ENCODE measurements at places on chromosomes 12 and 14.

GRCh38 chr14:93103392-93104080, 12.2 kb downstream of the ITPK1 start:
- H3K27ac ChIP-seq = no peak overlapping the region
- H3K27me3 ChIP-seq = no peaks in the 10 kb centered on the region
- no peak for DNase-seq
- no peak overlapping the region for H3K4me3 ChIP-seq
- 0 out of 2 replicates have a peak, but pooled peaks cover 2% of the 10 kb centered on the region for H3K4me1 ChIP-seq

DNA sequence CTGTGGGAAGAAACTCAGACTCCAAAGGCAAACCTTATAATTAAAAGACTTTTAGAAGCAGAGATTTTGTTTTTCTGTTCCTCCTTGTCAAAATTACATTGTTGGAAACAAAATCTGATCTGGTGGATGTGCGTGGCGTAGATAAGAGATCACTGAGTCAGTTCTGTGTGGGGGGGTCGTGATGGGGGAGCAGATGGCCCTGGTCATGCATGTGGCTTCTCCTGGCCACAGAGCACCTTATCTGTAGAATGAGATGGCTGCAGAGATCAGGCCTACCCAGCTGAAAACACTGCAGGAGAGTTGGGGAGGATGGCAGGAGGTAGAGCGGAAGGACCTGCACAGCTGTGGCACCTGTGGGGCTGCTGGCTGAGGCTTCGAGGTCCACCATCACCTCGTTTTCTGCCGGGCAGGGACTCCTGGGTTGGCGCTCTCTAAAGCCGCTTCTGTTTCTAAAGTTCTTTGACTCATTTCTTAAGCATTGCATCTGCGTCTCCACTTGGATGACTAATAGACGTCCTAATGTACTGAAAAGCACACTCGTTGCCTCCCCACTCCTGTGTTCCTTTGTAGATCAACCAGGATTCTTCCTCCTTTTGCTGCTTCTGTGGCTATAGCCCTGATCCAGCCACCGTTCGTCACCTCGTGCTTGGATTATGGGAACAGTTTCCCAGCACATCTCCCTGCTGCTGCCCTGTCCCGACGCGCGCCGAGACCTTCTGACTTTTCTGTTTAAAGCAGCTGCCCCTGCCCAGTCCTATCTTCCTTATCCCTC, 93.4 kb downstream of the TSPAN9 start:
- H3K27me3 ChIP-seq = no peaks in the 10 kb centered on the region
- peaks cover 5% of the 10 kb centered on the region for H3K4me1 ChIP-seq
- no peak for DNase-seq
- no peaks in the 10 kb centered on the region for H3K36me3 ChIP-seq

DNA sequence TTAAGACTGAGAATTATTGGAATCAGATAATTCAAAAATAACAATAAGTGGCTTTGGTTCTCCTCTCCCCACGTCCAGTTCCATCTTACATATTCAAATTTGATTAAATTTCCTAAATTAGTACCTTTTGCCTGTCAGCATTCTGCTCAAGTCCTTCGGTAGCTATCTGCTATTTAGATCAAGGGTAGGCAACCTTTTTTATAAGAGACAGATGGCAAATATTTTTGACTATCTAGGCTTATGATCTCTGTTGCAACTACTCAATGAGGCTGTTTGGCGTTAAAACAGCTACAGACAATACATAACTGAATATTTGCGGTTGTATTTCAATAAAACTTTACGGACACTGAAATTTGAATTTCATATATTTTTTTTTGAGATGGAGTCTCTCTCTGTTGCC, 21.7 kb downstream of the L2HGDH start:
- DNase-seq = no peak
- H3K27ac ChIP-seq = no peak overlapping the region
- no peak overlapping the region for H3K4me3 ChIP-seq

DNA sequence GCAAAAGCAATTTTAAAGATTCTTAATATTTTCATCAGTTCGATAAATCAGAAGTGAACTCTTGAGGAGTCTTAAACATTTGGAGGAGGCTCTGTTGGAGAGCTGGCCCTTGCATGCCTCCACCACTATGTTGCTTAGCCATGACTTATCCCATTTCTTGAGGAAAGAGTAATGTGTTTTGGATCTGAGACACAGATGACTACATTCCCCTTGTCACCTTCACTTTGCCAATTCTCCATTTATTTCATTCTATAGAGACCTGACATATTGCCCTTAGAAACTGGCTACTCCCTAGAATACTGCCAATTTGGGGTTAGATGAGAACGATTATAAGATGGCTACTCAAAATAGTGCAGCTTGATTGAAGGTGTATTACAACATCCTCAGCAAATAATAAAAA, 157.4 kb upstream of the TMEM260 start:
- no peaks in the 10 kb centered on the region for H3K27me3 ChIP-seq
- H3K4me3 ChIP-seq = no peak overlapping the region
- H3K4me1 ChIP-seq = peaks cover 1% of the 10 kb centered on the region
- no peak for DNase-seq
- H3K27ac ChIP-seq = no peak overlapping the region

- no peaks in the 10 kb centered on the region for H3K4me1 ChIP-seq
- H3K27me3 ChIP-seq = no peaks in the 10 kb centered on the region
- no peaks in the 10 kb centered on the region for H3K36me3 ChIP-seq
- no peak for DNase-seq
- no peak overlapping the region for H3K4me3 ChIP-seq
- H3K27ac ChIP-seq = no peak overlapping the region
Observed at GRCh38 chr12:109385339-109386058, 37.8 kb downstream of the MYO1H start.

DNA sequence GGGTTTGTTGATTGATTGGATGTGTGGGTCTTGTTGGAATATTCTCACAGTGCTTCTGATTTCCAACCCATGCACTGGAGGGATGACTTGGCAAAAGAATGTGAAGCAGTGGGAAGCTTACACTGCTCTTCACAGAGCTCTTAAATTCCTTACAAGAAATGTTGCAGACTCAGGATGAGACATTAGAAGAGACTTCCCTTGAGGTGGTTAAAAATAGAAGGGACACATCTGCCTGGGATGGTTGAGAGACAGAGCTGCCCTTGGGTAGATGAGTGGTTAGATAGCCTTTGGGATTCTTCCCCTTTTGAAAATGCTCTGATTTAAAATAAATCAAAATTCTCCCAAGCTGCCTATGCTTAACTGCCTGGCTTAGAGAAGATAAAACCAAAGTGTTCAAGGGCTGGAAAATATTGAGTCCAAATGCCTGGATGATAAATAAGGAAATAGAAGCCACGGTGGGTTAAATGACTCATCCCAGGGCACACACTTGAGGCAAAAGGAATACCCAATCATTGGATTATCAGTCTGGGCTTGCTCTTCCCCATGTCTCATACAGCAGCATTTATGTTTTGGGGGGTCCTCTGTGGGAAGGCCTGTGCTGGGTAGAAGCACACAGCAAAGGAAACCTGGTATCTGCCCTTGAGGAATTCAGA, 264.3 kb downstream of the AKAP6 start:
- no peaks in the 10 kb centered on the region for H3K4me1 ChIP-seq
- no peaks in the 10 kb centered on the region for H3K36me3 ChIP-seq
- H3K4me3 ChIP-seq = no peak overlapping the region
- no peak for DNase-seq
- no peaks in the 10 kb centered on the region for H3K27me3 ChIP-seq

DNA sequence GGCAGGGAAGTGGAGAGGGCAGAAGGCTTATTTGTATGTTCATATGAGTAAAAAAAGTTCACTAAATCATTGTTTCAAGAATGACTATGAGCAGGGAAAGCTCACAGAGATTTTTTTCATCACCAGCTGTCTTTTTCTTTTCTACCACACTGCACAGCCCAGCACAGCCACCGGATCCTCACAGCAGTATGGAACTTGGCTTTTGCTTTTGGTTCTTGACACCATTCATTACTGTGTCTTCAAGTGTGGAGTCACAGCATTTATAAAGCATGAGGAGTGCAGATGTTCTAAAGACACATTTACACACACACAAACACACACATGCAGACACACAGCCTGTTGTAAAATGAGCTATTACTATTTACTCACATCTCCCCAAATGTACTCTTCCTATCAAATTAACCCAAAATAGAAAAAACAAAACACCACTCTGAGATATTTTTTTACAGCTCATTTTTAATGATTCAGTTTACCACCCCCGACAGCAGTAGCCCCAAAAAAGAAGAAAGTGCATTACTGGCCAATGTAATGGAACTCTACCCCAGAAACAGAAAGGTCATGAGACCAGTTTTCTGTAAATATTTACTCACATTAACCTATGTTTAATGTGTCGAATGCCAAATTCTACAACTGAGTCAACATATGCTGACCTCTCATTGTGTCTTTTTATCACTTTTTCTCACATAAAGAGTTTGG, 60.5 kb downstream of the BTG1 start:
- H3K4me3 ChIP-seq = no peak overlapping the region
- no peaks in the 10 kb centered on the region for H3K4me1 ChIP-seq
- no peaks in the 10 kb centered on the region for H3K27me3 ChIP-seq
- no peaks in the 10 kb centered on the region for H3K36me3 ChIP-seq
- no peak for DNase-seq
- no peak overlapping the region for H3K27ac ChIP-seq

DNA sequence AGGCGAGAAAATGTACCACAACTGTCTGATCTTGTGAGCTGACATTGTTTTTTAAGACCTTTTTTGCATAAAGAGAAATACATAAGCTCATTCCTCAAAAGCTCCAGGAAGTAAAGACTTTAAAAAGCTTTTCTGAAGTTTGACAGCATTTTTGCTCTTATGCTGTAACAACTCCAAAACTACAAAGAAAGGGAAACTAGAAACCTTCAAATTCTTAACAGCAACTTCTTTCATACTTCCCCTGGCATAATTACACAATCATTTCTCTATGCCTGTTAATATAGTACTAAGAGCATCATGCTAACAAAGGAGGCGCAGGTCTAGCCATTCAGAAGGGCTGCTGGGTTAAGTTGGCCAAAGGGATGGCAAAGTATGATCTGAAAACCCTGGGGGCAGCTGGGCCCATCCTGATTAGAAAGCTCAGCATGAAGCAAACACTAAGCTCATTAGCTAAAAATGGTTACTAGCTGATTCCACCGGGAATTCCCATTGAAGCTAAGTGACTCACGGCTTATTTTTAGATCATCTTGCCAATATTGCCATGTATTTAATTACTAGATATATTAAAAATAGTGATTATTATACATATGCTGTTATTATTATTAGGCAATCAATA, 26.1 kb upstream of the ANP32D start:
- H3K4me3 ChIP-seq = no peak overlapping the region
- no peaks in the 10 kb centered on the region for H3K36me3 ChIP-seq
- H3K27ac ChIP-seq = no peak overlapping the region
- no peak for DNase-seq
- H3K4me1 ChIP-seq = no peaks in the 10 kb centered on the region
- no peaks in the 10 kb centered on the region for H3K27me3 ChIP-seq

DNA sequence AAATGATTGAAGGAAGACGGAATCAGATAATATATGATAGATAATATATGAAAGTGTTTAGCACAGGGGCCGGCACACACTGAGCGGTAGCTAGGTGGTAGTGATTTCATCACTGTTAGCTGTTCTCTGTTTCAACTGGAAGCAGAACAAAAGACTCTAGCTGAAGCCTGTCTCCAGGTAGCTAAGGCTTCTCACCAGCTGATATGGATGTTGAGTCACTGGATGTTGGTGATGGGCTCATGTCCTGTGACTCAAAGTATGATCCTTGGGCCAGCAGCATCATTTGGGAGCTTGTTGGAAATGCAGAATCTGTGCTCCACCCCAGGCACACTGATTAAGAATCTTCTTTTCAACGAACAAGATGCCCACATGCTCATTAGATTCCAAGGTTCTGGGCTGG, 21.7 kb upstream of the KCNA5 start:
- H3K4me3 ChIP-seq = no peak overlapping the region
- no peak for DNase-seq
- H3K36me3 ChIP-seq = no peaks in the 10 kb centered on the region

DNA sequence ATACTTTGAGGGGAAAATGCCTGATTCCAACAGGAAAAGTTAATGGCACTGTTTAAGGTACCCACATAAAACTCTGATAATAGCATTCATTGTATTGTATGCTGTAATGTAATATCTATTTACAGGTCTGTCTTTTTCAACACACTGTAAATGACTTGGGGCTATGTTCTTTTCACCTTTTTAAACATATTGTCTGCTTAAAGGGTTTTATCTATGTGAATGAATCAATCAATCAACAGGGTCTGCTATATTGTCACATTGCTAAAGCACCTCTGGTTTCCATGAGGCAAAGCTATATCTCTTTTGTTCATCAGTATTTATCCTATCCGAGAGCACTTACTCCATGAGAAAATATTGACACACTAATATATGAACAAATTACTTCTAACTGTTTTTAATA, 288.0 kb downstream of the SLC6A15 start:
- H3K27ac ChIP-seq = no peak overlapping the region
- H3K4me1 ChIP-seq = no peaks in the 10 kb centered on the region
- DNase-seq = no peak
- no peak overlapping the region for H3K4me3 ChIP-seq
- no peaks in the 10 kb centered on the region for H3K27me3 ChIP-seq

DNA sequence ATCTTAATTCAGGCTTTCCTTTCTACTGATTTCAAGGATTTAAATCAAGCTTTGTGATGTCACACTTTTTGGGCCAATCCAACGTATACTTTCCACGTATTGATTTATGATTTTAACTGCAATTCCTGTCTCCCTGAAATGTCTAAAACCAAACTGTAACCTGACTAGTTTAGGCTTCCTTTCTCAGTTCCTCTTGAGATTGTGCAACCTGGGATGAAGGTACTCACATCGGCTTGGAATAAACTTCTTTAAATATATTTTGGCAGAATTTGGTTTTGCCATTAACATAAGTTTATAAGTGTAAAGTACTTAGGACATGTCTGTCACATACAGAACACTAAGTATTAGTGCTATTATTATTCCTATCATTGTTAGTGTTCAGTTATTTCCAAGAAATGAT, 224.6 kb downstream of the CRADD start:
- H3K4me3 ChIP-seq = no peak overlapping the region
- DNase-seq = no peak
- H3K4me1 ChIP-seq = no peaks in the 10 kb centered on the region

- H3K27me3 ChIP-seq = no peaks in the 10 kb centered on the region
- H3K4me3 ChIP-seq = no peak overlapping the region
- H3K36me3 ChIP-seq = peaks cover 5% of the 10 kb centered on the region
Observed at GRCh38 chr12:132162508-132163031, 18.3 kb downstream of the NOC4L start.
